Upper lobe of right lung (tissue), 1 donor: ENCODE measurements at places on chromosomes 11 and 22.

DNA sequence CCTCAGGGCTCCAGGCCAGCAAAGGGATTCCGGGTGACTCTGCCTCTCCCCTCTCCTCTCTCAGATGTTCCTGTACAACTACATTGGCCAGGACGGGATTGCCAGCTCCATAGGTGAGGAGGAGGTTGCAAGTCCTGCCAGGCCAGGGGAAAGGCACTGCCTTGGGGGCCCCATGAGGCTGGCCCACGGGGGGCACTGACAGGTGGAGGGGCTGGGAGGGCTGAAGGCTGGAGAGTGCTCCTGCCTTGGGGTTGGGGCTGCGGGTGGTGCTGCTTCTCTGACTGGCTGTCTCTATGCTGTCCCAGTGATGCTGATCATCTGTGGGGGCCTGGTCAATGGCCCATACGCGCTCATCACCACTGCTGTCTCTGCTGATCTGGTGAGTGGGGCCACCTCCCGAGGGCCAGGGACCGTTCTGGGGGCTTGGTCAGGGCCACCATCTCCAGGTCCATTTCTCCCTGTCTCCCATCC, 21.7 kb downstream of the SLC37A2 start:
- DNase-seq, result peak; percentile 49

GRCh38 chr11:99268886-99269285, 248.1 kb downstream of the CNTN5 start:
- no peak for DNase-seq

DNA sequence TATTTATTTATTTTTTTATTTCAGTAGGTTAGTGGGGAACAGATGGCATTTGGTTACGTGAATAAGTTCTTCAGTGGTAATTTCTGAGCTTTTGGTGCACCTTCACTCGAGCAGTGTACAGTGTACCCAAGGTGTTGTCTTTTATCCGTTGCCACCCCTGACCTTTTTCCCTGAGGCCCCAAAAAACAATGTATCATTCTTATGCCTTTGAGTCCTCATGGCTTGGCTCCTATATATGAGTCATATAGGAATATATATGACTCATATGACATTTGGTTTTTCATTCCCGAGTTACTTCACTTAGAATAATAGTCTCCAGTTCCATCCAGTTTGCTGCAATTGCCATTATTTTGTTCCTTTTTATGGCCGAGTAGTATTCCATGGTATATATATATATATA, 763.9 kb downstream of the NTM start:
- DNase-seq, result no peak

- DNase-seq, result no peak
These were observed 34.5 kb downstream of the COMMD9 start for GRCh38 chr11:36254713-36255112.

- DNase-seq, result no peak
These were observed 204.7 kb upstream of the GUCY1A2 start for GRCh38 chr11:107222916-107223460.

GRCh38 chr11:123454060-123454651, 24.1 kb downstream of the GRAMD1B start:
- DNase-seq, result no peak

DNA sequence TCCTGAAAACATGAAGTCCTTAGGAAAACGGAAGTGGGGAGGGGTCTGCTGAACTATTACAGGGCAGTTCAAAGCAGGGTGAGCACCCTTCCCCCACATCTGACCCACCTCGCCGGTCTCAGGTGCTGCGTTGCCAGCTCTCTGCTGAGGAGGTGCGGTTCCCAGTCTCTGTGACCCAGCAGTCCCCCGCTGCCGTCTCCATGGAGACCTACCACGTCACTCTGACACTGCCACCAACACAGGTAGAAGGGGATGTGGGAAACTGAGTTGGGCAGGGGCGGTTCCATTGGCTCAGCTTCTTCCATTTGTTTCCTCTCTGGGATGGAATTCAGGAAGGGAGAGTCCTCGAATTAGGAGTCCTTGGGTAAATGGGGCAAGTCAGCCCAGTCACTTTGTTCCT, 3.3 kb downstream of the C2CD2L start:
- no peak for DNase-seq

- no peak for DNase-seq
These were observed 14.9 kb downstream of the P2RX3 start for GRCh38 chr11:57353036-57353435.

DNA sequence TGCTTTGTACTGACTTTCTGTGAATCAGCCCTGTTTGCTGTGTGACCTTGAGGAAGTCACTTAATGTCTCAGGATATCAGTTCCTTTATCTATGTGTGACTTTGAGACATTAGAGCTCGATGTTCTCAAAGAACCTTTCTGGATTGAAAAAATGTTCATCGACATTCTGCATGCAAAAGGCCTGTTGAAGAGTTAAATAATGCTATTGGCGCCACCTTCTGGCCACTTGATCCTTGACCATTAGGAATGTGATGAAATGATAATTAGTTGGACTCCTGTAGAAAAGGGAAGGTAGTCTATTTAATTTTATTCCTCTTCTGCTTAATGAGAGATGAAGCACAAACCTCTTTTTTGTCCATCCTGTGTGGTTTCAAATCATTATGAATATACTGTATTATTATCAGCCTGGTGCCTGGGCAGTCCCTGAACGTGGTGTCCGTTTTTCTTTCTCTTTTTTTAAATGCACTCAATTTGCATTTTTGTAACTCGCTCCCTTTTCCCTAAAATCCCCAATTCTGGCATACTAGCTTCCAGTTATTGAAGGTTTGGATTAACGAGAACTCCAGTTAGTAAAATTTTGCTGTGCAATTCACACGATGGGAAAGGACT, 20.7 kb downstream of the ELF5 start:
- DNase-seq, result no peak

DNA sequence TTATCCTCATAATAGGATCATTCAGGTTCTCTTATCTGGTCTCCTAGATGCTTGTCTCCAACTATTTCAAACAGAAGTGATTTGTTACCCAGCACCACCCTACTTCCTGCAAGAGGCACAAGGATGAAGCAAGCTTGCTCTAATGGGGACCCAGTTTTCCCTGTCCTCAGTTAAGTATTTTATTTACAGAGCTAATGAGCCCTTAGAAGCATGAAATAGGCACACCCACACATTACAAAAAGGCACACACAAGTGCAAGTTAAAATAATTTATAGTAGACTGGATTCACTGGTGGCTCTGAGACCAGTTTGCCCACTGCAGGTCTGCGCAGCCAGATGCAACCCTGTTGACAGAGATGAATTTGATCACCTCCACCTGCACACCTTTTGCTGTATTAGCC, 167.5 kb downstream of the KIRREL3 start:
- DNase-seq, result no peak

DNA sequence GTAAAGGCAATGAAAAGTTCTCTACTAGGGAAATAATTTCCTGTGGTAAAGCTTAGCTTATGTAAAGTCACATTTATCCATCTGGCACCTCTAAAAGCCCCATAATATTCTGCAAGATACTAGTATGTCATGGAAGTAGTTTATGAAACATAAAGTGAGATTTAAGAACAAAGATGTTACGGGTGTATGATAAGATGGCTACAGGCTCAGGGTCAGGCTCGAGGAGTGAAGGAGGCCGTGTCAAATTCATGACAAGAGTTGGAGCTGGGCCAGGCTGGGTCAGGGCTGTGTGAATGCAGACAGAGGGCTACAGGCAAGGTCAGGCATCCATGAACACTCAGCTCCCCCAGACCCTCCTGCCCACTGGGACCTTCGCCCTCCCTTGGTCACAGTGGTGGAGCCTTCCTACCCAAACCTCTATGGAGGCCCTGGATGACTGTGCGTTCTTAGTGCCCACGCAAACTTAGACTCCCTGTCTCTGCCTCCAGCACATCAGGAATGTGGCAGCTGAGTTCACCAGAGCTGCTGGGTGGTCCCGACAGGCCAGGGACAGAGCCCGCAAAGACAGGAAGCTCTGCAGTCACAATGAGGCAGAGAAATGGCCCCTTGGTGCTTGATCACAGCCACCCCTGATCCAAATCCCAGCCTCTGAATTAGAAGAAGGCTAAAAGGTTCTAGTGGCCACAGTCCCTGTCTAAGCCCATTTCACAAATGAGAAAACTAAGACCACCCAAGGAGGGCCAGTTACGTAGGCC, 14.8 kb downstream of the IGLL5 start:
- no peak for DNase-seq

DNA sequence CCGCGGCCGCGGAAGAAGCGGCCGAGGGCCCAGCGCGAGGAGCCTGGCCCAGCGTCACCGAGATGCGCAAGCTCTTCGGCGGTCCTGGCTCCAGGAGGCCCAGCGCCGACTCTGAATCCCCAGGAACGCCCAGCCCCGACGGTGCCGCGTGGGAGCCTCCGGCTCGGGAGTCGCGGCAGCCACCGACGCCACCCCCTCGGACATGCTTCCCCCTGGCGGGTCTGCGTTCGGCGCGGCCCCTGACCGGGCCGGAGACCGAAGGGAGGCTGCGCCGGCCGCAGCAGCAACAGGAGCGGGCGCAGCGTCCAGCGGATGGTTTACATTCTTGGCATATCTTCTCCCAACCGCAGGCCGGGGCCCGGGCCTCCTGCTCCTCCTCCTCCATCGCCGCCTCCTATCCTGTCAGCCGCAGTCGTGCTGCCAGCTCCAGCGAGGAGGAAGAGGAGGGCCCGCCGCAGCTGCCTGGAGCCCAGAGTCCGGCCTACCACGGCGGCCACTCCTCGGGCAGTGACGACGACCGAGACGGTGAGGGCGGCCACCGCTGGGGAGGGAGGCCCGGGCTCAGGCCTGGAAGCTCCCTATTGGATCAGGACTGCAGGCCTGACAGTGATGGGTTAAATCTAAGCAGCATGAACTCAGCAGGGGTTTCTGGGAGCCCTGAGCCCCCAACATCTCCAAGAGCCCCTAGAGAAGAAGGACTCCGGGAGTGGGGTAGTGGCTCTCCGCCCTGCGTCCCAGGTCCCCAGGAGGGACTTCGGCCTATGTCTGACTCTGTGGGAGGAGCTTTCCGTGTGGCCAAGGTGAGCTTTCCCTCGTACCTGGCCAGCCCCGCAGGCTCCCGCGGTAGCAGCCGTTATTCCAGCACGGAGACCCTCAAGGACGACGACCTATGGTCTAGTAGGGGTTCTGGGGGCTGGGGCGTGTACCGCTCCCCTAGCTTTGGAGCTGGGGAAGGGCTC, 1.2 kb downstream of the ARHGEF17 start:
- DNase-seq, result peak; percentile 96

DNA sequence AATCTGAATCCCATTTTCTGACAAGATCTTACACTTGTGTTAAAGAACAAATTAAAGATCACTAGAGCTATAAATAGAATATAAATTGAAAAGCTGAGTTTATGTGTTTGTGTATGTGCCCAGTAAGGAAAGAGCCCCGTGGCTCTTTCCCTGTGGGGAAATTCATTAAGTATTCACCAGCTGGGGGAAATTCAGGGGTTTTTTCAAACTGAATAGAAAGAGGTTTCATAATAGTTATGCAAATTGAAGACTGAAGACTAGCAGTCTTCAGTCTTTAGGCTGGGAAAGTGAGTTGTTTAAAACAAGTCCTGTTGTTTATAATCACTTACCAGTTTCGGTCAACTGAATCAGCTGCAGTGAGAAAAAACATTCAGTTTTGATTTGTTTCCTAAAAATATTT, 11.3 kb upstream of the MS4A7 start:
- DNase-seq, result no peak

GRCh38 chr22:37792494-37792893, 15.2 kb upstream of the GCAT start:
- DNase-seq, result no peak

GRCh38 chr11:73085189-73085875, 56.8 kb downstream of the FCHSD2 start:
- DNase-seq, result no peak

DNA sequence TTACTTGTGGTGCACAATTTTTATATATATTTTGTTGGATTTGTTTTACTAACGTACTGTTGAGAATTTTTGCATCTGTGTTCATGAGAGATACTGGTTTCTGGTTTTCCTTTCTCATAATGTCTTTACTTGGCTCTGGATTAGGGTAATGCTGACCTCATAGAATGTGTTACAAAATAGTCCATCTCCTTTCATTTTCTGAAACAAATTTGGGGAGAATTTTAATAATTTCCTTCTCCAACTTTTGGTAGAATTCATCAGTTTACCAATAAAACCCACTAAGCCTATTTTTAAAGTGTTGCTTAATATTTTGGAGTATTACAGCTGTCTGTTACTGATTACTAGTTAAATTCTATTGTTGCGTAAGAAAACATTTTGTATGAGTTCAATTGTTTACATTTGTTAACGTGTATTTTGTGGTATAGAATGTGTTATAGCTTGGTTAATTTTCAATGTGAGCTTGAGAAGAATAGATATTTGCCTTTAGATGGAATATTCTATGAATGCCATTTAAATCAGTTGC, 11.5 kb downstream of the TRIM22 start:
- no peak for DNase-seq

- DNase-seq, result no peak
These were observed 49.2 kb downstream of the RPL27A start for GRCh38 chr11:8731647-8732323.

- DNase-seq, result no peak
These were observed 52.9 kb downstream of the APOL1 start for GRCh38 chr22:36305813-36306212.

DNA sequence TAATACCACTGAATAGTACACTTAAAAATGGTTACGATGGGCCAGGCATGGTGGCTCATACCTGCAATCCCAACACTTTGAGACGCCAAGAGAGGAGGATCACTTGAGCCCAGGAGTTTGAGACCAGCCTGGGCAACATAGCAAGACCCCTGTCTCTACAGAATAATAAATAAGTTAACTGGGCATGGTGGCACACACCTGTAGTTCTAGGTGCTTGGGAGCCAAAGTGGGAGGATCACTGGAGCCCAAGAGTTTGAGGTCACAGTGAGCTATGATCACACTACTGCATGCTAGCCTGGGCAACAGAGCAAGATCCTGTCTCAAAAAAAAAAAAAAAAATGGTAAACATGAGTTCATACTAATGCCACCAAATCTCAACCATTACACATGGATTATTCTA, 61.3 kb downstream of the CD6 start:
- no peak for DNase-seq

DNA sequence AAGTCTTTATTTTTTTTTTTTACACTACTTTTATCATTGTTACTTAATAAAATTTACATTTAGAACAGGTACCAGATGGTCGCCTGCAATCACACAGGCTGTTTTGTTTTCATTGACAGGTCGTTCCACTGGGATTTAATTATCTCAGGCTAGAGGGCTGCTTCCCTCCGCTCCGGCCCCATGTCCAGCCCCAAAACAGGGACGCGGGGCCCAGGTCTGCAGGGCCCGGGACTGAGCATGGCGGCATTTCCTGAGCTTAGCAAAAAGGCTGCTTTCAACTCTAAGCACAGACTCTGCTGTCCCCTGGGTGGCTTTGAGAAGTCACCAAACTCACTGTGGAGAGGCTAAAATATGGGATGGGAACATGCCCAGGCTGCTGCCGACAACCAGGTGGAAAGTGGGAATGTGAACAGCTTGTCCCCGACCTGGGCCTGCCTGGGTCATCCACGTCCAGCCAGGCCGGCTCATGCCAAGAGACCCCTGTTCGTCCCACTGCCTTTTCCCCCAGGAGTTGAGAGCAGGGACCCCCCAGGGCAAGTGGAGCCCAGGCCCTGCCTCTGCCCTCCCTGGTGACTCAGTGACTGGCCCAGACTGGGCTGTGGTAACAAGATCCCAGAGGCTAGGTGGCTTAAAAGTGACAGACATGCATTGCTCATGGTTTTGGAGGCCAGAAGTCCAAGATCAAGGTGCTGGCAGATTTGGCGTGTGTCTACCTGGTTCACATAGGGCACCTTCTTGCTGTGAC, 150.0 kb downstream of the SHANK2 start:
- no peak for DNase-seq
